ENCODE measurements at places on chromosomes 3 and 15.

DNA sequence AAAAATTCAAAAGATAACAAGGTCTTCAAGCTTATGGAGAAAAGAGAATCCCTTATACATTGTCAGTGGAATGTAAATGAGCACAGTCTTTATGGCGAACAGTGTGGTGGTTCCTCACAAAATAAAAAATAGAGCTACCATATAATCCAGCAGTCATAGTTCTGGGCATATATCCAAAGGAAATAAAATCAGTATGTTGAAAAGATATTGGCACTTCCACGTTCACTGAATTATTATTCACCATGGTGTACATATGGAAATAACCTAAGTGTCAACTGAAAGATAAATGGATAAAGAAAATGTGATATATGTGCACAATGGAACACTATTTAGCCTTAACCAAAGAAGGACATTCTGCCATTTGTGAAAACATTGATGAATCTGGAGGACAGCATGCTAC, 1161.2 kb downstream of the ROBO2 start:
- no peak for DNase-seq

DNA sequence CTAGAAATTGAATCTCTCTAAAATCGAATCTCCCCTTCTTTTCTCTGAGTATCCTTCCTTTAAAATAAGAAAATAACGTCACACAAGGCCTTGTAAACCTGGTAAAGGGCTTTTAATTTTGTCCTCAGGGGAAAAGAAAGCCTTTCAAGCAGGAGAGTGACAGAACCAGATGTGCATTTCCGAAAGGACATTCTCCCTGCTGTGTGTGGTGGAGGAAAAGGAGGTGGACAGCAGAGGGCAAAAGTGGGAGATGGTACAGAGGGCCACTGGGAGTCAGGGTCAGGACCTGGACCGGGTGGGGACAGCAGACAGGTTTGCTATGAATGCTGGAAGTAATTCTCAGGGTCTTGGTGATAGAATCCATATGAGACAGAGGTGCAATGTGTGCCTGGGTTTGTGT, 127.6 kb downstream of the RORA start:
- no peak for DNase-seq

DNA sequence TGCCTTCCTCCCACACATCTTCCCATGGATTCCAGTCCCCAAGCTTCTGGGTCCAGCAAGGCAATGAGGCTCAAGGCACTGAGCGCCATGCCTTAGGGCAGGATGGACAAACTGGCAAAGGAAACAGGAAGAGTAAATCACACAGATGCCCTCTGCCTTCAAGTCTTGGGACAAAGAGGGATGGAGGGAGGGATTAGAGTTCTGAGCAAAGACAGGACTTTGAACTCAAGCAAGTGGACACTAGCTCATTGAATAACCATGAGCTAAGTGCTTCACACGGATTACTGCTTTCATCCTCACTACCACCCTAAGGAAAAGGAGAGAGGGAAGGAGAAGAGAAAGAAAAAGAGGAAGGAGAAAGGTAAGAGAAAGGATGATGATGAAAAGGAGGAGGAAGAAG, 7.6 kb upstream of the THBS1 start:
- DNase-seq, result no peak

DNA sequence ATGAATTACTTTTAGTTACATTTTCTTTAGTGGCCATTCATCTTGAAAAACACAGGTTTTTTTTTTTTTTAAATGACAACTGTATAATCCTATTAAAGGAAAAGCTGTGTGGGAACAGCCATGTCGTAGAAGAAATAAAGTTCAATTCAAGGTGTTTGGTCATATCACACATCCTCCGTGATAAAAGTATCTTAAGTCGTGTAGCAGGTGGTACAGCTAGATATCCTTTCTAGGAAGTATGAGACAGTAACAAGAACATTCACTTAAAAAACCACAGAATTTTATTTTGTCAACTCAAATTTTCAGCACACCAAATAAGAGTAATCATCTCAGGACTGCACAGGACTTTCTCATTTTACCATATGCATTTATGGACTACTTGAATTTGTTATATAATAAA, 16.1 kb downstream of the ZDHHC23 start:
- no peak for DNase-seq

DNA sequence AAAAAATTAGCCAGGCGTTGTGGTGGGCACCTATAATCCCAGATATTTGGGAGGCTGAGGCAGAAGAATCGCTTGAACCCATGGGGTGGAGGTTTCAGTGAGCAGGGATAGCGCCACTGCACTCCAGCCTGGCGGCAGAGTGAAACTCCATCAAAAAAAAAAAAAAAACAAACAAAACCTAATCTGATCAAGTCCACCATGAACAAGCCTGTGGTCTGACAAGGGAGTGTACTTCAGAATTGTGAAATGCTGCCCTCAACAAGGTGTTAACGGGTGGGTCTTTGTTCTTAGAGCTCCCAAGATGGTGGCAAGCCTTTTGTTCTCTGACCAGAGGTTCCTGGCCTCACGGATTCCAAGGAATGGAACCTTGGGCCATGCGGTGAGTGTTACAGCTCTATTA, 24.2 kb upstream of the SLC30A4 start:
- no peak for DNase-seq

- no peak for DNase-seq
These were observed 105.7 kb downstream of the PPP2R3A start for GRCh38 chr3:136070953-136071949.

DNA sequence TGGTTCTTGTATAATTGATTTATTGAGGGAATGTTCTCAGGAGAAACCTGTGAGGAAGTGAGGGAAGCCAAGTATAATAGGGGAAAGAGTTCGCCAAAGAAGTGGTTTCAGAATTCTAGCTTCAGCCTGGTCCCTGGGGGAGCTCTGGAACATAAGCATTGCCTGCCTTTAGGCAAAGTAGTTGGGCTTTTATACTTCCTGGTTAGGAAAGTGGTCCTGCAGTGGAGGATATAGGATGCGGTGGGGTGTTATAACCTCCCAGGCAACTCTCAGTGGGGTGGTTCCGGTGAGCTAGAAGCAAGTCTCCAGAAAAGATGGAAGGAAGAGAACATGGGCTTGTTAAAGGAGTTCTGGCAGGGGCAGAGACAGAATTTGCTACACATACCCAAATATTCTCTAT, 22.7 kb upstream of the RBMS3 start:
- DNase-seq, result no peak

DNA sequence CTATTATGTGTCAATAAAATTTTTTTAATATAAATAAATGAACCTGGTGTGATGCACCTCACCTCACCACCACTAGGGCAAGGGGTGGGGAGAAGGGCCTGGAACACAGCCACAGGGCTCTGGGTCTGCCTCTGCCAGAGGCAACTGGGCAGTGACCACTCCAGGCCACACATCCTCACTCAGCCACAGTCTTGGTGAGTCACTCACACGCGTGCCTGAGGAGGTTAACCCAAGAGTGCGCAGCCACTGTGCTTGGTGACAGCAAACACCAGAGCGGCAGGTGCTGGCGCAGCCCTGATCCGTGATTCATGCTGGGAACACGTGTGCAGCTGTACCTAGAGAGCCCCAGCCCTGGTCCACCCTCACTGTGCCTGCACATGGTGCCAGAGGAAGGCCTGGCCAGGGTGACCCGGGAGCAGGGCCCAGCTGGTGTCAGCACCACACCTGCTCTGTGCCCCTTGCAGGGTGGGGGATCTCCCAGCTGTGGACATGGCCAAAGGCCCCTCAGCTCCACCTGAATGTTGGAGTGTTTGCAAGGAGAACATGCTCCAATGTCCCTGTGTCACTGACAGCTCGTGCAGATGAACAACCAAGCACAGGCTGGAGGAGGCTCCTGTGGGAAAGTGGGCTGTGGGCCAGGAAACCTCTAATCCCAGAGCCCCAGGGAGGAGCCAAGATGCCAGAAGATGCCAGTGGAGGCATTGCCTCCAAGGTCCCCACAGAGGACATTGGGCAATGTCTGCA, 2.1 kb downstream of the SLC41A3 start:
- DNase-seq, result no peak

DNA sequence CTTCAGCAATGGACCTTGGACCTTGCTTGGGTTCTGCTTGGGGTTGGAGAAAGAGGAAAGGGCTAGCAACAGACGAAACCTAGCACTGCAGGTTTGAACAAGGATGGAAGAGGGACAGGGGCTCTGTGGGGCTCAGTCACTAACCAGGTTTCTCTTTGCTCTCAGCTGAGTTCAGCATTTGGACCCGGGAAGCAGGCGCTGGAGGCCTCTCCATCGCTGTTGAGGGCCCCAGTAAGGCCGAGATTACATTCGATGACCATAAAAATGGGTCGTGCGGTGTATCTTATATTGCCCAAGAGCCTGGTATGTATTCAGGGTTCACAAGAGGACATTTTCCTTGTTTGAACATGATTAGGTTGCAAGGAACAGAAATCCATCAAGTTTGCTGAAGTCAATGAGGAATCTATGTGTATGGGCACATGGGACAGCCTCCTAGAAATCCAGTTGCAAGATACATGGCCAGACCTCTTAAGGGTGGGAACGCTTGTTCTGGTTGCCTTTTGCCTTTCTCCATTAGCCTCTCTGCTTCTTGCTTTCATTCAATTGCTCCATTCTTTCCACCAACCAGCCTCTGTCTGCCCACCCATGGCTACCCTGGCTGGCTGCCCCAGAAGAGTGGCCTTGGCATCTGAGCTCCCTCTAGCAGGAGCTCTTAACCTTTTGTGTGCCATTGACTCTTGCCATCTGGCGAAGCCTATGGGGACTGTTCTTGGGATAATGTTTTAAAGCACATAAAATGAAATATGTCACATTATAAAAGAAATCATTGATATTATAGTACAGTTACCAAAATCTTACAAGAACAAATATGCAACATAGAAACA, 55.9 kb downstream of the DNASE1L3 start:
- DNase-seq, result no peak

GRCh38 chr3:141469720-141470119, 17.1 kb upstream of the RASA2 start:
- DNase-seq, result no peak

GRCh38 chr3:32498252-32498651, 4.4 kb downstream of the CMTM6 start:
- no peak for DNase-seq

DNA sequence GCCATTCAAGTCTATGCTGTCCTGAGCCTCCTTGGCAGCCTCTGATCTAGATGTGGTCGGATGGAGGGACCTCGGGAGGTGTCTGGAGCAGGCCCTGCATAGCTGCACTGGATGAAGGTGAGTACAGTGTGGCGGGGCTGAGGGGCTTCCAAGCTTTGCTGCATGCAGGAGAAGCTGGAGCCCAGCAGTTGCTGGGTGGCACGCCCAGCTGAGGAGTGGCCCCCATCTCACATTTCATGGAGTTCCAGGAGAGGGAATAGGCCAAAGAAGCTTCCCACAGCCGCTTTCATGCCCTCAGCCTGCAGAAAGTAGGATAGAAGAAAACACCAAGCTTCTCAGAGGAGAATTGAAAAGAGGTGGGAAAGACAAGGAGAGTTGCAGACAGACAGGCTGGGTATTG, 48.3 kb upstream of the PRR20G start:
- DNase-seq, result no peak

DNA sequence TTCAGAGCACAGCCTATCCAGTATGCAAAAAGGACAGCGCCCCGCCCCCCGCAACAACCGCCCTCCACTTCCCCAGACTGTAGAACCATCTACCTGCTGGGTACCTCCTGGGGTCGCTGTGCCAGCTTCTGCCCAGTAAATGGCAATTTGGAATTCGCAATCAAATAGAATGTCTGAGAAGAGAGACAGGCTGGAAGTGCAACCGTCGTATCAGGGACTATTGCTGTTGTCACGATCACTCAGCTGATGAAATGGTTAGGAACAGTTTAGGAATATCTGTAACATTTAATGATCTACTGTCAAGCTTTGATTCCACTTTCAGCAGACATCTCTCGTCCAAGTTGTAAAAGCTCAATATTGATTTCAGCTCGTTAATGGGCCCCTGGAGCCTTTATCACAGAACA, 13.3 kb upstream of the PARL start:
- no peak for DNase-seq
